ENCODE measurements at places on chromosomes 2 and 18. TPM values are rescaled to one million over a fixed set of nuclear protein-coding genes. Genes with fewer than 3 reads are reported as not detected.

ST6GAL2 gene
- total RNA-seq = 2.2 TPM

HAAO gene
- 60.7 TPM for total RNA-seq

HMSD gene
- not detected for total RNA-seq

MBD1 gene
- total RNA-seq = 29.7 TPM

ANKRD36 gene
- 2.9 TPM for total RNA-seq

GRCh38 chr2:174259981-174260380 lies 11.6 kb upstream of the OLA1 start:
- DNase-seq = no peak

- no peak for DNase-seq
Measured at GRCh38 chr2:128625963-128626759, 307.5 kb upstream of the HS6ST1 start.

DNA sequence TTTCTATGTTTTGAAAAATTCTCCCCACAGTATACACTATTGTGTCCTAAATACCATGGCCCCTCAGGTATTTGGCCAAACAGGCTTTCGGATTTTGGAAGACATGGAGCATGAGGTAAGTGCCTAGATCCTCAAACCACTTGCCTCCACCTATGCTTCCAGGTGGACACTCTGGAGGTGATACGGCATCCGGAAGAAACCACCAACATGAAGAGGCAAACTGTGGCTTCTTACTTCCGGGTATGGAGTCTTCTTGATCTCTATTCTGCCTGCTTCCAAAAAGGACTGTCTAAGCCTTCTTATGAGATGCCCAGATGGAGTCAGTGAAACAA lies 252.0 kb upstream of the SP5 start:
- DNase-seq = no peak

GRCh38 chr18:79739440-79739778 lies 58.3 kb upstream of the KCNG2 start:
- no peak for DNase-seq

GRCh38 chr2:1979569-1979968 lies 235.3 kb upstream of the PXDN start:
- DNase-seq = peak; percentile 16

GRCh38 chr18:57603871-57604270 lies 17.4 kb upstream of the FECH start:
- DNase-seq = no peak

GRCh38 chr2:81266106-81266505 lies 961.6 kb upstream of the LRRTM1 start:
- no peak for DNase-seq

DNA sequence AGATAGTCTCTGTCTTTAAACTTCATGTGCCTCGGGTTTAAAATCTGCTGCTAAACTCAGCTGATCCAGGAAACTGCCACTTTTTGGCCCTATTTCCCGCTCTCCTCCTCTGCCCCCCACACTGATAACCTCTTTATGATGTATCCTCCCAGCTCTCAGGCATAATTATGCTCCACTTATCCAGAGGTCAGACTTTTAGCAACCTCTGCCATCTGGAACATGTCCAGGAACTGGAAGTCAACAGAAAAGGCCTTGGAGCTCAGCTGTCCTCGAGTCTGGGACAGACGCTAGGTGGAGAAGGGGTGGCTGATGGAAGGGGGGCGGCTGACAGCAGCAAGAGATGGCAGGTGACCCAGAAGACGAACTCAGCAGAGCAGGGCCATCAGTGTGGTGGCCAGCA lies 41.2 kb downstream of the ASAP2 start:
- DNase-seq = peak; percentile 61

- DNase-seq = no peak
Measured at GRCh38 chr2:215429424-215429823, 6.4 kb downstream of the FN1 start.

GRCh38 chr2:148292431-148292830 lies 271.5 kb downstream of the MBD5 start:
- DNase-seq = no peak

DNA sequence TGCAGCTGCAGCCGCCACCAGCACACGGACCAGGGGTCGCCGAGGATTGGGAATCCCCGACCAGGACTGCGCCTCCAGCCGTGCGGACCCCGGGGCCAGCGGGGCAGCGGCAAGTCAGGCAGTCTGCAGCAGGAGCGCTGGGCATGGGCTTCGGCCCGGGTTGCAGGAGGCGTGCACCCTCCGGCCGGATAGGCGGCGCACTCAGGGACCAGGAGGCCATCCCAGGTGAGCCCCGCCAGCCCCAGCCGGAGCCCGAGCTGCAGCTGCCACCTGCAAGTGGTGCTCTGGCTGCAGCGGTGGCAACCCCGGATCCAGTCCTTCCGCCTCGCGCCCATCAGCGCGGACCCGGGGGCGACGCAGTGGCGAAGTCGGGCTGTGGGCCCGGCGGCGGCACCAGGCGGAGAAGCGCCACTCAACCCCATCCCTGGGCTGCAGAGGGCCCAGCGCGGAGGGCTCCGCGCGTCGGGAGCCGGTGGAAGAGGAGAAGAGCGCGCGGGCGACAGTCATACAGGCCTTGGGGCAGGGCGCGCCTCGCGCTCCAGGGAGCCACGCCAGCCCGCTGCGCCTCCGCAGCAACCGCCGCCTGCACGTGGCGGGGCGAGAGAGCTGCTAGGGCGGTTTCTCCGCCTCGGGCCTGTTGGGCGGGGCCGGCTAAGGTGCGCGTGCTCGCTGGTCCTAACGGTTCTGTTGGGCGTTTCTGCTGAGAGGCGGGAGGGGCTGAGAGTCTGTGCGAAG lies 73.8 kb downstream of the RPIA start:
- peak; percentile 55 for DNase-seq

- no peak for DNase-seq
Measured at GRCh38 chr18:52175406-52175805, 164.6 kb upstream of the DCC start.

GRCh38 chr2:18272148-18272494 lies 288.3 kb downstream of the RDH14 start:
- DNase-seq = no peak

GRCh38 chr18:52395146-52395852 lies 55.3 kb downstream of the DCC start:
- no peak for DNase-seq

GRCh38 chr2:218329027-218329825 lies 27.4 kb upstream of the CATIP start:
- no peak for DNase-seq

DNA sequence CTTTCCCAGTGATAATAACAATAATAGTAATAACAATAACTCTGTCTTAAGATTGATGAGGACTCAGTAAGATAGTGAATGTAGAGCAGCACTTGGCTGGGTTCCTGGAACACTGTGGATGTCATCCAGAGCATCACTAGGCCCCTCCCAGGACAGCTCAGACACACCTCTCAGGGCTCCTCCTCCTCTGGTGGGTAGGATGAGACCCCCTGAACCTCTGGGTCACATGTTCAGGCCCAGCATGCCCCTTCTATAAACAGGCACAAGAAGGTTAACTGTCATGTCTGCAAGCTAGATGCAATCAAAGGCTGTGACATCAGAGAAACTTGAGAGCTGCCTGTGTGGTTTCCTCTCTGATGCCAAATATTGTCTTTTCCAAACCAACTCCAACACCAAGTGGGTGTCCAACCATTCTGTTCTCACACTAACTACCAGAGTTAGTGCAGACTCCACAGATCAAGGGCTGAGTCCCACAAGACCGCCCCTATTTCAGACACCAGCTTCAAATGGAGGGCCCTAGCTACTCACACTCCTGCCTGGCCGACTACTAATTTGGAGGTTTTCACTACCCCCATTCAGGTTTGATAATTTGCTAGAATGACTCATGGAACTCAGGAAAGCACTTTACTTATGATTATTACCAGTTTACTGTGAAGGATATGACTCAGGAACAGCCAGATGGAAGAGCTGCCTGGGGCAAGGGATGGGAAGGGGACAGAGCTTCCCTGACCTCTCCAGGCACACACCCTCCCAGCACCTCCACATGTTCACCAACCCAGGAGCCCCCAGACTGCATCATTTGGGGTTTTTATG lies 46.4 kb upstream of the BZW1 start:
- no peak for DNase-seq

DNA sequence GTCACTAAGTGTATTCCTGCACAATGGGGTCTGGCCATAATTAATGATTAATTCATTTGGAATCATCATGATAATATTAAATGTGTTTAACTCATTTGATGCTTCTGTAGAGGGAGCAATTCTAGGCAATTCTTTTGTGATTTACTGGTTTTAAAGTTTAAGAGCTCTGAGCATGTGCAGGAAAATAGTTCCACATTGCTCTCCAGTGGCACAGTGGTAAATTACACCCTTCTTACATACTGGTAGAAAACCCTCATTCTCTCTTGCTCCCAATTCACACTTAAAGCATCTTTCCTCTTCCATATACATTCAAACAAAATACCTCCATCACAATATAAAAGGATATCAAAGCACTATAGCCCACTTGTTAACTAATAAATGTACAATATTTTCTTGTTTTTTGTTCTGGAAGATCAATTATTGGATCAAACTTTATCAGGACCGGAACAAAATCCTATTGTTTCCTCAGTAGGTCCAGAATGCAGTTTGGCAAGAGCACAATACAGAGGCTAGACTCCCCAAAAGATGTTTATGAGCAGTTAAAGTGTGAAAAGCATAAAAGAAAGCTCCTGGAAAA lies 844.3 kb downstream of the MBD2 start:
- no peak for DNase-seq

GRCh38 chr18:27372386-27372785 lies 187.3 kb upstream of the CHST9 start:
- no peak for DNase-seq

DNA sequence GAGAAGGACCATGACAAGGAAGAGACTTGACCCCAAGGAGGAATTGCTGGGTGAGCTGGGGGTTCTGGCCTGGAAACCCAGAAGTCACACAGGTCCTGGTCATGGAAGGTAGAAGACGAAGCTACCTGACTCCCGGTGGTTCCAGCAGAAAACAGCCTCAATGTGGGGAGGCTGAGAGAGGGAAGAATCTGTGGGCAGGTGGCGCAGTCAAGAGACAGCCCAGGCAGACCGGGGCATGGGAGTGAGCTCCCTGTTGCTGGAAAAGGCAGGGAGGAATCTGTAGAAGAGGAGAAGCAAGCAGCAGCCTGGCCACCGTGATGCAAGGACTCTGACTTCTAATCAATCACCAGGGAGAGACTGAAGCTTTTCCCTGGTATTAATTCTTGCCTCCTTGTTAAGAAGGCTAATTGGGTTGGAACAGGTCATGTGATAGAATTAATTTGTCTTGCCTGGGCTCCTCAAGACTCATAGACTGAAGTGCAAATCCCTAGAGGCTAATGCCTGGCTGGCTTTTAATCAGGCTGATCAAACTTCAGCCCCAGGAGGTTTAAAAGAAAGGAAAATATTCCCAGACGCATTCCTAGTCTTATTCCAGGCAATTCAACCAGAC lies 30.1 kb downstream of the CNGA3 start:
- no peak for DNase-seq

DNA sequence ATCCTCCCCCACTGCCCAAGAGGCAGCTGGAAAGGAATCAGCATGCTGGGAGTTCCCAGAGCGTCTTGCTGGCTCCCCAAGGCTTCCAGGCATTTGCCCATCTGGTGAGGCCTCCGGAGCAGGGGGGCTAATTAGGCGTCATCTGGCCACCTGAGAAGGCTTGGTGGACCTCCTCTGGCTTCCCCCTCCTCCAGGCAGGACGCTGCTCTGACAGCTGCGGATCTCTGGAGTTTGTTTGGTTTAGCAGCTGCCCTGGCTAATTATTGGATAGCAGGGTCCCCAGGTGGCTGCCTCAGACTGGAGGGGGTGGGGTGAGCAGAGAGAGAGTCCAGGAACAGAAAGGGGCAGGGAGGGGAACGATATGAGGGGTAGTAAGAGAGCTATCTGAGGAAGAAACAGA lies 425.2 kb upstream of the MEX3C start:
- DNase-seq = no peak

DNA sequence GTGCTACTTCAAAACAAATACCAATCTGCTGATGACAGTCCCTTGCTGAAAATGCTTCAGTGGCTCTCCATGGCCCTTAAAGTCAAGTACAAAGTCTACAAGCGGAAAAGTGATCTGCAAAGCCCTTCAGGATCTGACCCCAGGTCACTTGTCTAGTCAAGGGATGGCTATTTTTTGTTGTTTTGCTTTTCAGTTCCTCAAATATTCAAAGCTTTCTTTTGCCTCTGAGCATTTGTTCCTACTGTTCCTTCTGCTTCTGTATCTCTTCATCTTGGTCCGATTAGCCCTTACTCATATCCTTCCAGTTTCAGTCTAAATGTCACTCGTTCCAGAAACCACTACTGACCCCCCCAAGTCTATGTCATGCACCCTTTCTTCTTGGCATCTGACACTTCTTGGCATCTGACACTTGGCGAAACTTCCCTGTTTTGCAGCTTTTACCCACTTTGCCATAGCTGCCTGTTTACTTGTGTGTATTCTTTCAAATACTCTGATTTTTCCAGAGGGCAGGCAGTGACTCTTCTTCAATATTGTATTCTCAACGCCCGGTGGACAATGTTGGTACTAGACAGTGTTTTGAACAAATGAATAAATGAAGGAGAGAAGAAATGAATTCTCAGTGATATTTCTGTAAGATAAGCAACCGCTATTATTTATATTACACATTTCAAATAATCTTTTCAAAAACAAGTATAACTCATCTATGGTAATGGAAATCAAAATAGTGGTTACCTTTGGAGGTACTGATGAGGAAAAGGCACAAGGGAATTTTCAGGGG lies 175.9 kb upstream of the FN1 start:
- DNase-seq = no peak

DNA sequence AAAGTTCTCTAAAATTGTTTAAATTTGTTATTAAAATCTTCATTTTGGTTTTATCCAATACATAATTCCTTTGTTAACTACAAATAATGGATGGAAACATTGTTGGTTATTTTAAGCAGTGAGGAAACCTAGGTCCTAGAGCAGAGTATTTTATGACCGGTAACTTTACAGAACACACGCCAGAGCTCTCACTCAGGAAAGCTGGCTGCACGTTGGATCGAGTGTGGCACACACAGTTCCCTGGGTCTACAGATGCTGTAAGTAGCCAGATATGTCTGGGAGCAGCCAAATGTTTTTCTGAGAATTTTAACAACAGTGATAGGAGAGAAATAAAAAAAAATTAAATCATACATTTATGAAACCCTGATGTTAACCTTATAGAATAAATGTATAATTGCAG lies 264.4 kb downstream of the ZNF407 start:
- DNase-seq = no peak

- no peak for DNase-seq
Measured at GRCh38 chr2:15181092-15181745, 379.9 kb downstream of the NBAS start.

- no peak for DNase-seq
Measured at GRCh38 chr2:54586494-54586893, 130.4 kb downstream of the SPTBN1 start.

All from right lobe of liver (tissue), 6 donors.